ENCODE measurements at places on chromosomes 1 and 21. TPM values are rescaled to one million over a fixed set of nuclear protein-coding genes. Genes with fewer than 3 reads are reported as not detected.

TRIM45 gene
- total RNA-seq = 2.9 TPM

LRRN2 gene
- 0.82 TPM for total RNA-seq

MACO1 gene
- total RNA-seq = 8.5 TPM

KRTAP12-2 gene
- not detected for total RNA-seq

AKR7A3 gene
- 0.17 TPM for total RNA-seq

OR2L8 gene
- total RNA-seq = not detected

CFHR2 gene
- total RNA-seq = not detected

TNFAIP8L2 gene
- total RNA-seq = not detected

GRCh38 chr1:26234644-26235370, 807 bp downstream of the CEP85 start:
- no peak for DNase-seq

GRCh38 chr1:22053861-22054770, 1.6 kb downstream of the CDC42 start:
- DNase-seq = no peak

- no peak for DNase-seq
These were observed 241.0 kb downstream of the PTPRC start for GRCh38 chr1:198879711-198880306.

DNA sequence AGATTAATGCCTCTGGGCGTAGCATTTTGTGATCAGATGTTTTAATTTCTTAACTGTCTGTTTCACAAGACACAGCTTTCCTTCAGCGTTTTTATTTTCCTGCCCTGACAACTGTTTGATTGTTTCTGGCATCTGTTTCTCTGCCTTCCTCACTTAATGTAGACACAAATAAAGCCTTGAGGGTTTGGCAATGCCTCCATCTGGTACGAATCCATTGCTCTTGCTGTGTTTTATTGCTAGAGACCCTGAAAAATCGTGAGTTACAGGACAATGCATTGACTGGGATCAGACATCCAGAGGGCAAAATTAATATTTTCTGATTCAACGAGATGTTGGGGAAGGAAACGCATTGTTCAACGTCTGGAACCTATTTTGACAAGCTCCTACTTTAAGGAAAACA, 363.5 kb downstream of the MRPL39 start:
- DNase-seq = no peak

- DNase-seq = no peak
These were observed 63.7 kb downstream of the DYRK1A start for GRCh38 chr21:37430184-37430821.

GRCh38 chr1:51331206-51332100, 1.1 kb upstream of the TTC39A start:
- DNase-seq = peak; percentile 27

- no peak for DNase-seq
These were observed 1230.7 kb upstream of the NCAM2 start for GRCh38 chr21:19767546-19767945.

DNA sequence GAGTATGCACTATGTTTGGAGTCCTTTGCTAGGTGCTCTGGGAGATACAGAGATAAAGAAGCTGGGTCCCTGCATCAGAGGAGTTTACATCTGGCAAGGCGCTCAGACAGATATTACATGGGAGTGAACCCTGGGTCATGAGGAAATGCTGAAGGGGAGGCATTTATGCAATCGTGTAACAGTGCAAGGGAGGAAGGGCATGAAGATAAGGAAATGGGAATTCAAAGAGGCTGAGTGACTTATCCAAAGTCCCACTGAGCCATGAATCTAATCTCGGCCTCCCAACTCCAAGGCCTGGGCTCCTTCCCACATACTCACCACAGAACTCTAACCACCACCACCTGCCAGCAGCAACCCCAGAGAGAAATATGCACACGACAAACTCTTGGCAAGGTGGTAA, 51.6 kb downstream of the FAM163A start:
- no peak for DNase-seq

GRCh38 chr21:33729641-33730040, 87.3 kb downstream of the ITSN1 start:
- DNase-seq = no peak

DNA sequence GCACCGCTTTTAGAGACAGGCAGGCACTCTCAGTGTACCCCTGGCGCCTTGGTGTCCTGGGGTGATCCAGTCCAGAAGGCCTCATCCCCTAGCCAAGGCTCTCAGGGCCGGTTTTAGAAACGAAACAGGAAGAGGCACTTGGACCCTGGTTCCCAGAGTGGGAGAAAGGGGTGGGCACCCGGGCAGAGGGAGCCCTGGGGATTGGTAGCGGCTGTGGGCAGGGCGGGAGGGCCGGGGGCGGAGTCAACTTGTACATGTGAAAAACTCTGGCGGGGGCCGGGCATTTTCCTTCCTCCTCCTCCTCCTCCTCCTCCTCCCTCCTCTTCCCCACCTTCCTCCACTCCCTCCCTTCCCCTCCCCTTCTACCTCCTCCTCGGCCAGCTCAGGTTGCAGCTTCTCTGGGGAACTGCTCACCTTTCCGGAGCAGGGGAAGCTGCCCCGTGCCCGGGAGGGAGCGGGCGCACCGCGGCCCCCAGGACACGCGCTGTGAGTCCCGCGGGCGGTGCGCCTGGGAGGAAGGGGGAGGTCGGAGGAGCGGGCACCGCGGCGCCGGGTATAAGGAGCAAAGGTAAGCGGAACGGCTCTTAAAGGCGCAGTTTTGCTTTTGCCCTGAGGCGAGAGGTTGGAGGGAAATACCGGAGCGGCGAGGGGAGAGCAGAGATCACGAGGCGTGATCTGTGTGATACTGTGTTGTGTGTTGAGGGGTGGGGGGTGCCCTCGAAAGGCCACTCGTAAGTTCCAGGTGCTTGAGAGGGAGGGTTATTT, at the start of gene CDK18:
Gene CDK18 (plus strand): TSS at position 359 of the 765 bp plus-strand sequence. CDS start 18,499 bp downstream, outside the sequence.
- DNase-seq = no peak

DNA sequence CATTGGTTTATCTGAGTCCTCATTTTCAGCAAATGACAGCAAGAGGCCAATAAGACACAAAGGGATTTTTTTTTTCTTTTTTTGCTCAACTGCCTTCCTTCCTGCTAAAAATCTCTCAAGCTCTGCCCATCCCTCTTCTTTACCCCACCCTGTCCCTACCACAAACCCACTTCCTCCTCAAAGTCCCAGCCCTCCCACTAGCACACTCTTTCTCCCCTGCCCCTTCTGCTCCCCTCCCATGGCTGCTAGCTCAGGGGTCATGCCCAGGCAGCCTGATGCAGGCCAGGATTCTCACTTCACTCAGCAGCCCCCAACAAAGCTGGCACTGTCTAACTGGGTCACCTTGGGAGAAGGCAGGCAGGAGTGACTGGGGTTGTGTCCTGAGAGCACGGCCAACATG, 28.8 kb upstream of the PPP2R5A start:
- no peak for DNase-seq
